Left renal pelvis (tissue), 4 donors: ENCODE measurements at places on chromosomes 5 and 9.

DNA sequence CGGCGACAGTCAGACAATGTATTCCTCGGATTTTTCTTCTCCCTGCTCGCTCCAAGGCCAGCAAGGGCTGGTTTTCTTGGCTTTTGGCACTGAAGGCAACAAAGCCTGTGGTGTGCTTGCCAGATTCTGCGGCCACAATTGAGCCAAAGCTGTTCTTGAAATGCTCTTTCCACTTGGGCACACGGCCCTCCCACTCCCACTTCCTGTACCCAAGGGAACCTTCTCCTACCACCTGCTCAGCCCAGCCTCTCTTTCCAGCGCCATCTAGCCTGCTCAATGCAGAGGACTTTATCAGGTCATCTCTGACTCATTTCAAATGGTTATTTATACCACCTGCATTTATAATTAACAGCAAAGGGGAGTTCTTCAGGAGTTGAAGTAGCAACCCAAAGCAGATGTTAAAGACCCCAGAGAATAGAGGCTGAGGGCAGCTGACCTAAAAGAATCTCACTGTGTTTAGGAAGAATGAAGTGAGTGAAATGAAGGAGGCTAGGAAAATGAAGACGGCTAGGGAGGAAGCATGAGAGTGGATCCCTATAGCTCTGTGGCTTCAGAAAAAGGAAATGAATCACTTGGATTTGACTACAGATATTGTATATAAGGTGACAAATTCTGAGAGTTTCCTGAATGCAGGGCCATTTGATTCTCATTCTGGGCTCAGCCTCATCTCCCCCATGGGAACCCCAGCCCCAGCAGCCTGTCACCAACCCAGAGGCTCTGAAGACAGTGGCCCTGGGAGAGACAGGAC is 439.0 kb downstream of the ENC1 start:
- no peak for DNase-seq

- DNase-seq: no peak
Observed at GRCh38 chr9:8106362-8106761, 306.8 kb upstream of the DMAC1 start.

DNA sequence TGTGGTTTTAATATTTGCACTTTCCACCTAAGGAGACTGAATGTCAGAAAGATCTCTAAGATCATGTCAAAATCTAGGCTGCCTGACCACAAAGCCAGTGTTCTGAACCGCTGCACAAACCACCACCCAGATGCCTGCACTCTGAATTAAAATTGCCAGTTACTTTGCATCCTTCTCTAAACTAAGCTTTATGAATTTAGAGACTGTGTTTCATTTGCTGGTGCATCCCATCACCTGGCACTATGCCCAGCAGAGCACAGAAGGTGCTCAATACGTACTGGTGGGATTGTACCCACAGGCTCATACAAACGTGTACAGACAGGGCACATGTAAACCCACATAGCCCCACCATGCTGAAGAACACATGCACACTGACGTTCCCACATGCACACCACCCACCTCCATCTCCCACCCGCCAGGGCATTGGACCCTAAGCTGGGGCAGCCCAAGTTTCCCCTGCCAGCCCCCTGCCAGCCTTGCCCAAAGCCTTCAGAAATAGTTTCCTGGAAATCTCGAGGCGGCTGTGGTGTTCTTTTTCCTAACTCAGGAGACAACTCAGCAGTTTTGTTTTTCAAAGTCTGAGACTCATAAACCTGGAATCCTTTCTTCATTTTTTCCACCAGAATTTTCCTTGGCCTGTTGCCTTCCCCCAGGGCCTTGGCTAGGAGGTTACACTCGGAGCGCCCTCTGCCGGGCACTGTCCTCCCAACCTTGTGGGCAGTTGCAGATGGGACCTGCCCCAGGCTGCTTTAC is 9.6 kb upstream of the TRAF1 start:
- DNase-seq: no peak

DNA sequence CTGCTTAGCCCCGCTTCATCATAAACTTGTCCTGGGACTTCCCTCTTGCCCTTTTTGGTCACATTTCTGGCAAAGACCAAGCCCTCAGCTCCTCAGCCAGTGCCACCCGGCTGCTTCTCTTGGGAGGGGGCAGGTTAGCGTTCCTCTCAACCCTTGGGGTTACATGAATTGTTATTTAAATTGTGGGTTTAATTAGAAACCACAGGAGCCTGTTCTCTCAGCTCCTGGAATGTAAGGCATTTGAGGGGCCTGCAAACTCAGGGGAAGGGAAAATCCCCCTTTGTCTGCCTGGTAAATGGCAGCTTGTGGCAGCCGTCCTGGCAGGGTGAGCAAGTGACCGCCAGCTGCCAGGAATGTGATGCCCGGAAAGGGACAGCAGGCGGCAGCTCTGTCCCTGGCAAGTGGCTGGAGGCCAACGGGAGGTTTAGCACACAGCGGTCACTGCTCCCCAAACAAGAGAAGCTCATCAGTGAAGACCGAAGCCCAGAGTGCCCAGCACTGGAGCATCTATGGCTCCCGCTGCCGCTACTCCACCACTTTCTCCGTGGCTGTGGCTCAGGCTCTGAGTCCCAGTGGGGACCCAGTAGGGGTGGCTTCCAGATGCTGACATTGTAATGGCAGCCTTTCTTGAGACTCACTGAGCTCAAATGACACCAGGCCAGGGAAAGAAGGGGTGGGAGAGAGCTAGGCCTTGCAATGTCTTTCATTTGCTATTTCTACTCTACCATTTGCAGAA is 51.7 kb downstream of the SHB start:
- DNase-seq: no peak

- DNase-seq: no peak
Observed at GRCh38 chr5:153565822-153566221, 75.4 kb downstream of the GRIA1 start.
